ENCODE measurements at places on chromosomes 3 and 15.
A peak's percentile ranks its signal among the peaks of the same experiment; 100 is the strongest.

DNA sequence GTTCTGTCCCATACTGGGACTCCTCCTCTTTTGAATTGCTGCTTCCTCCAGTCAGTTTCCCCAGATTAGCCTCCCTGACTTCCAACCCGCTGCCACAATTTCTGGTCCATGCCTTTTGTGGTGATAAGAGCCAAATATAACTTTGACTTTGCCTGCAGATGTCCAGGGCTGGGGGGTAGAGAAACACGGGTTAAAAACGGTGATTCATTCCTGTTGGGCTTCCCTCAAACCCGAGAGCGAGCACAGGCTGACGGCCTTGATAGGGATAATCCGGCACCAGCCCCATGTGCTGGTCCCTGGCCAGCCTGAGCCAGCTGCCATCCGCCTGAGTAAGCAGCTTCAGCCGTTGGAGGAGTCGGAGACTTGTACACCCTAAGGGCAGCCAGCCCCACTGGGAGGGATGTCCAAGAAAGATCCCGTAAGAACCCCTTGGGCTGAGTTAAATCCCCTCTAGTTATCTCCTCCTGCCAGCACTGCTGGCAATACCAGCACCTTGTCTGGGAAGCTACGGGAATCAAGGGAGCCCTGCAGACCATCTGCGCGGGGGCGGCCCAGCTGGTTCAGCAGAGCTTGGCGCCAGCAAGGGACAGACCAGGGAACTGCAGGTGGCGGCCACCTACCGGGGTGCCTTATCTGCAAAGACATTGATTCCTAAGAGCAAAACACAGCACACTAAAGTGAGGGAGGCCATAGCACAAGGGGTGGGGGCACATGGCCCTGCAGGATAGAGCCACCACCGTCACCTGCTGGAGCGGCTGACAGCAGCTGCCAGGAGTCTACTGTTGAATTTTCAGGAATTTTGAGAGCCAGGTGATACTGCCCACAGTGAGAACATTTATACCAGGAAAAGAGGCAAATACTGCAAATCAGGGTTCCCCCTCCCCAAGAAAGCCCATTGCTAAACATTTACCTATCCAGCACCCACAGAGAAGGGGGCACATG, 18.1 kb downstream of the CSPG4 start:
- peak; percentile 75 for DNase-seq

GRCh38 chr3:126969586-126969985, 13.3 kb upstream of the PLXNA1 start:
- DNase-seq = peak; percentile 44

DNA sequence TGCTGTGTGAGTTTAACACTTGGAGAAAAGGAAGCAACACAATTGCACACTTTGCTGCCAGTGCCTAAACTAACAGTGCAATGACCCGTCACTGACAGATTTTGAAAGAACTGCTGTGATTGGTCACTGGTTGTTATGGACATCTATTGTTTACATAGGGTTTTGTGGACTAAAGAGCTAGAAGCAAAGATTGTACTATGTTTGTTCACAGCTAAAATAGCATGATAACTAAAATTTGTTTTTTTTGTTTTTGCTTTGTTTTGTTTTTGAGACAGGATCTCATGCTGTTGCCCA, 112.4 kb upstream of the GOLGA8J start:
- DNase-seq = no peak

DNA sequence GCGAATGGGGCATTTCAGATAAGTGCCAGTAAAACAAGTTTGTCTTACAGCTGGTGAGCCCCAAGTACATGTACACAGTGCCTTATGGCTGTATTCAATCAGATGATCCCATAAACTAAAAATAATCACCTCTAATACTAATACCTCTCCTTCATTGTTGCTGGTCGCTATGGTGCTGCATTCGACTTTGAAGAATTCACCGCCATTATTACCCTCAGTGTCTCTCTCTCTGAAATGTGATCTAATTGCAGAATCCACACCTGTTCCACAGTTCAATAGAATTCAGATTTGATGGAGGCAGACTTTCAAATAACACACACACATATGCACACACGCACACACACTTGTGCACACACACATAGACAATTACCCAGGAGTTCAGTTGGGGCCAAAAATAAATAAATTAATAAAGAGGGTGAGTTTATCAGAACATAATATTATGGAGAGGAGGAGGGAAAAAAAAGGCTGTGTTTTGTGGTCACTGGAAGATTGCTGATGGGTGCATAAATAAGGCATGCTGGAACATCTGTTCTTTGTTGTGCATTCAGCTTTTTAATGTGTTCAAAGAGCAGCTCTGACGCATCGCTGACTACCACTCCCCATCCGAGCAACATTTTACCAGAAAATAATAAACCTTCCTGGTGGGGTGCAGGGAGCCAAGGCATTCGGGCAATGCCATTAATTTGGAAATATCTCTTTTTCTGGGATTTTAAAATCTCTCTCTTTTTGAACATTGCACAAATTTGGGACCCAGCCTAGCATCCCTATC, 235.7 kb downstream of the SATB1 start:
- no peak for DNase-seq

GRCh38 chr15:85854345-85855097, 59.8 kb upstream of the KLHL25 start:
- DNase-seq = no peak
